Activated effector memory CD4-positive, alpha-beta T cell treated with Interleukin-2 at 50 U/mL for 16 hours (primary cell): ENCODE measurements at places on chromosomes 7 and 10.

DNA sequence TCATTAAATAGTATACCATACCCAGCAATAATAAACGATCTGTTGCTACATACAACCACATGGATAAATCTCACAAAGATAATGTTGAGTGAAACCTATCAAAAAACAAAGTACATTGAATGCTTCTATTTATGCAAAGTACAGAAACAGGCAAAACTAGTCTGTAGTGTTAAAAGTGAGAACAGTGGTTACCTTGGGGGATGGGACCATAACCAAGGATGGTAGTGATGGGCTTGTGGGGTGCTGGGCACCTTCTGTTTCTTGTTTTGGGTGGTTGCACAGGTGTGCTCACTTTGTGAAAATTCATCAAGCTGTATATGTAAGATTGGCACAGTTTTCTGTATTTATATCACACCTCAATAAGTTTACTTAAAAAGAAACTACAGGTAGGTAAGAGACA is 105.7 kb downstream of the ATE1 start:
- no peak for DNase-seq

DNA sequence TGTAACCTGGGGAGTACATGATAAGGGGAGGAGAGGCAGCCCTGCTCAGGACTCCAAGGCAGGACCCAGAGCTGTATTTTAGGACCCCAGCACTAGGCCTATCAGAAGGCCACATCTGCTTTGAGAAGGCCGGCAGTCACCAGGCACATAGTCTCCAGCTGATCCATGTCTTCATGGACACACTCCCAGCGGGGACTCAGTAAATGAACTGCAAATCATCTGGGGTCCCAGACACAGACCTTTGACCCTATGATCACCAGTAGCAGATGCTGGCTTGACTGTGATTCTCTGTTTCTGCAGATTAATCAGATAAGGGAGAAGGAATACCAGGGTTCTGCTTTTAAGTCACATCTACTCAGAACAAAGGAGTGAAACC is 341.4 kb upstream of the PODXL start:
- DNase-seq, result no peak

DNA sequence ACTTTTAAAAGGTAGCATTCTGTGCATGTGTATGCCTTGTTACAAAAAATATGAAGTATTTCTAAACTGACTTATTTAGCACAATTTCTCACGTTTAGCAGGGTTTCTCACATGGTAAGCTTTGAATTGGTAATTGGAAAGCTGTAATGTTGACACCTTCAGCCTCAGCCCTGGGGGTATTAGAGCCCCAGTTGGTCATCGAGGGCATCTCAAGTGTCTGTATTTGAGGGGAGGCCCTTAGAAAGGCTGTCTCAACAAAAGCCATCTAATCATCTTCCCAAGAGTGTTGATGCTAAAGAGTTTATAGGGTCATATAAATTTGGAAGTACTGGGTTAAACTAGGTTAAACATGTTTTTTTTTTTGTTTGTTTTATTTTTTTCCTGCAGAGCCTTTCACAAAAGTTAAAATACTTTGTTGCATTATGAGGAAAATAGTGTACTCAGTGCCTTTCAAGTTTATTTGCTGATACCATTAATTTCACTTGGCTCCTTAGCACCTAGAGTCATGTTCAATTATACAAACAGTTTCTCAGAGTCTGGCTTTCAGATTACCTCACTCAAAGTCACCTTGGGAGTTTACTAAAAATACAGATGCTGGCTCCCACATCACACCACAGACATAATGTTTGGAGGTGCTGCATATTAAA is 134.0 kb downstream of the CD36 start:
- no peak for DNase-seq

- DNase-seq, result no peak
Measured at GRCh38 chr10:16789261-16789660, 28.0 kb downstream of the RSU1 start.

DNA sequence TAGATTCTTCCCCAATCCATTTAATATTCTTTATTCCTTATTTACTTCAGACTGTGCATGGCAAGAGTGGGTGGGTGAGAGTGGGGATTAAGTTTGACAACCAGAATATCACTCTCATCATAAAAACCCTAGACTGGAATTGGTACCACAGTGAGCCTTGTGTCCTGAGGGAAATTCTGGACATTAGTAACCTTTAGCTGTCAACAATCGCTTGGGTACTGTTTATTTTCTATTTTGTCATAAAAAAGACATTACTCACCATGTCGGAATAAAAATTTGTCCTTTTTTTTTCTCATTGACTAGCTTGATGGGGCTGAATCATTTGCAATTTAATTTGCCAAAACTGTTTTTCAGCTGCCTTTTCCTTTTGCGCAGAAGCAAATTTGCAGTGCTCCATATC is 176.1 kb upstream of the SEMA3C start:
- DNase-seq, result no peak

DNA sequence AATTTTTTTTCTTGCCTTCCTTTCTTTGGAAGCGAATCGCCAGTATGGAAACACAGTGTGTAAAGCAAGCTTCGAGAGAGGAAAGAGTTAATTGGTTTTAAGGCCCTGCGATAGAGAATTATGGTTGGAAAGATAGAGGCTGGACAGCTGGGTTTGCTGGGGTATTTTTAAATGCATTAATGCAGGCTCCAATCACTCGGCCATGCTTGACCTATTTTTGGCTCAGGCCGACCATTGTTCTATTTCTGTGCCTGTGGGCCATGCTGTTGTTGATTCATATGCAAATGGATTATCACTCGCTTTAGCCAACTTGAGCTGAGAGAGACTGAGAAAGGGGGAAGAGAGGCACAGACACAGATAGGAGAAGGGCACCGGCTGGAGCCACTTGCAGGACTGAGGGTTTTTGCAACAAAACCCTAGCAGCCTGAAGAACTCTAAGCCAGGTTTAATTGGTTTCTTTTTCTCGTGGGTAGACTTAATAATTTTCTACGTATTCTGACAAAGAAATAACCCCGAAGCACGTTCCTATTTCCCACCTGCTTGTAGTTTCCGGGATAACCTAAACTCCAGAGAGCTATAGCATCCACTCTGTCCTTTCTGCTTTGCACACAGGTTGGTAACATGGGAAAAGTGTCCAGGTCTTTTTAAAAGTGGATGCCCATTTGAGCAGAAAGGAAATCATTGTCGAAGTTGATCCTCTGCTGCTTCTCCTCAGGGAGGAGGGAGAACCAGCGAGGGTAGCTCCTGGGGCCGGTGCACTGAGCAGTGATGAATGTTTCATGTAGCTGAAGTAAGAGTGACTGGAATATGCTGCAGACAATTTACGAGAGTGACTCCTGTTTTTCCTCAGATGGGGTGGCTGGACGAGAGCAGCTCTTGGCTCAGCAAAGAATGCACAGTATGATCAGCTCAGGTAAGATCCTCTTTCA is at the start of gene HDAC9:
Gene HDAC9 (plus strand): TSS at position 338 of the 929 bp plus-strand sequence. CDS start 554 bp downstream, at position 892.
- DNase-seq, result no peak

DNA sequence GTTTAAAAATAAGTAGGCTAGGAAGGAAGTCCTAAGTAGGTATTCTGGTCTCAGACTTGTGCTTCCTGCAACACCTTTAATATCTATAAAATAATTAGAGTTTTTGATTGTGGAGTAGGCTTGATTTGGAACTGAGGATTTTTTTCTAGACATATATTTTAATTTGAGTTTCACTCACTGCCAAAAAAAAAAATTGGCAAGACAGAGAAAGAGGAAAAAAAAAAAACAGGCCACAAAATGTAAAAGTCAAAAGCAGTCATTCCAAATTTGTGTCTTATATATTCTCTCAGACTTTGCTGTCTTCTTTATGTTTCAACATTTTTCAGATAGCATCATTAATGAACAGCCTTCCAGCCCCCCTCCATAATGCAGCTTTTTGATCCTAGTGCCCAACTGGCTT is 346.1 kb downstream of the NRG3 start:
- DNase-seq, result no peak

DNA sequence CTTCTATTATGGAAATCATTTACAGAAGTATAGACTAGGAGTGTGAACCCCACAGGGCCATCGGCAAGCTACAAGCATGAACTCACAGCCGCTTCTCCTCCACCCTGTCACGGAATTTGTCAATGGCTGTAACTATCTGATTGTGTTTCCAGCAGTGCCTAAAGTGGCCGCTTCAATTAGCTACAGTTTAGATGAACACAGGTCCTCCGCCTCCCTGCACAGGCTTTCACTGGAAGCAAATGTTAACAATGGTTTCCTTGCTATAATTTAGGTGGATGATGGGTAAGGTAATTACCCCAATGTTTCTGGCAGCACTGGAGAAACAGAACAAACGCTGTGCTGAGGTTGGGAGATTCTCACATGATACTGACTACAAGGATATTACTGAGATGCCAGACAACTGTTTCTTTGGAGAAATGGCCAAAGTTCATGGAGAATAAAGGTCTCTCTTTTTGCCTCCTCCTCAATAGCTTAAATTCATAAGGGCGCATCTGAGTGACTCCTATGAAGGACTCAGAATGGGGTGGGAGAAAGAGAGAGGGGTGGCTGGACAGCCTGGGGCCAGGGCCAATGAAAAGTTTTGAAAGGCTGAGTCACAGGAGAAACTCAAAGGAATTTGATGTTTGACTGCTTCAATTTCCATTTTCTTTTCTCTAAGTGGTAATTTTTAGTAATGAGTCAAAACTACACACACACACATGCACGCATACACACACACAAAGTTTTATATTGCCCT is 78.9 kb downstream of the SVIL start:
- DNase-seq, result no peak

DNA sequence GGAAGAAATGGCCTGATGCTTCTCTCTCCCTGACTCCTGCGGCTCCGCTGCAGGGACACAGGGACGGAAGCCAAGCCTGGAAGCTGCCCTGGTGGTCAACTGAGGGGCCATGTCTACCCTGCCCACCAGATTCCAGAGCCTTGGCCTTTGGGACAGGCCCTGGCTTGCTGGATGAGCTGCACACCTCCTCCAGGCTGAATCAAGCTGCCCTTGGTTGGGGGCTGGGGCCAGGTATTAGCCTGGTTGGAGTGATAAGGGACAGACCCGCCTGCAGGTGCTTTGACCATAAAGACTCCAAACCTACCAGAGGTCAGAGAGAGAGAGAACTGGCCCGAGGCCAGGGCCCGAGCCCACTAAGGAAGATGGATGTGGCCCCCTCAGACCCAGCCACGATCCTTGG is 30.1 kb downstream of the CRHR2 start:
- DNase-seq, result no peak

DNA sequence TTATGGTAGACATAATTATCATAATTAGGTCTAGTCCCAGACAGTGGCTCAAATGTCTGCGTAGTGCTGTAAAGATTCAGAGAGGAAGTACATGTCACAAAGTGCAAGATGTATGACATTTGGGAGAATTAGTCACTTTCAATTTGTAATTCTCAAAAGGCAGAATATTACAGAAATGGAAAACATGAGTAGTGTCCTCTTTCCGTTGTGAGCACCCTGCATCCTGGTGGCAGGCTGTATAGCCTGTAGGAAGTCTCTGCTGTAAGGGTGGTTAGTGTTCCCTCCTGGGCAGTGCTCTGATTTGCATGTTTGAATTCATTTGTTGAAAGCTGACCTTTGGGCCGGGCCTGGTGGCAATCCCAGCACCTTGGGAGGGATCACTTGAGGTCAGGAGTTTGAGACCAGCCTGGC is 17.0 kb downstream of the CDK14 start:
- DNase-seq, result no peak
